ENCODE measurements at places on chromosomes 5 and 9.

DNA sequence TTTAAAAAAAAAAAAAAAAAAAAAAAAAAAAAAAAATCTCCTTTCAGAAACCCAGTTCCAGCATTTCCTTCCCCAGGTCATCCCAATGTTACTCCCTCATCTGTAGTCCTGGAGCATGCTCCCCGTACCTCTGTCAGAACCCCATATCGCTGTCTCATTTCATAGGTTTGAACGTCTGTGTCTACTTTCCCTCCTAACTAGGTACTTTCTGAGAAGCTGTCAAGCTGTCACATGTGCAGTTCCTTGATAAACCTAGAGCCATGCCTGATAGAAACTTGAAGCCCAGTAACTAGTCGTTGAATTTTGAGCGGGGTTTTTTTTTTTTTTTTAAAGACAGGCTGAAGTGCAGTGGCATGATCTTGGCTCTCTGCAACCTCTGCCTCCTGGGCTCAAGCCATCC is 15.6 kb downstream of the EXOSC3 start:
- no peak for DNase-seq

DNA sequence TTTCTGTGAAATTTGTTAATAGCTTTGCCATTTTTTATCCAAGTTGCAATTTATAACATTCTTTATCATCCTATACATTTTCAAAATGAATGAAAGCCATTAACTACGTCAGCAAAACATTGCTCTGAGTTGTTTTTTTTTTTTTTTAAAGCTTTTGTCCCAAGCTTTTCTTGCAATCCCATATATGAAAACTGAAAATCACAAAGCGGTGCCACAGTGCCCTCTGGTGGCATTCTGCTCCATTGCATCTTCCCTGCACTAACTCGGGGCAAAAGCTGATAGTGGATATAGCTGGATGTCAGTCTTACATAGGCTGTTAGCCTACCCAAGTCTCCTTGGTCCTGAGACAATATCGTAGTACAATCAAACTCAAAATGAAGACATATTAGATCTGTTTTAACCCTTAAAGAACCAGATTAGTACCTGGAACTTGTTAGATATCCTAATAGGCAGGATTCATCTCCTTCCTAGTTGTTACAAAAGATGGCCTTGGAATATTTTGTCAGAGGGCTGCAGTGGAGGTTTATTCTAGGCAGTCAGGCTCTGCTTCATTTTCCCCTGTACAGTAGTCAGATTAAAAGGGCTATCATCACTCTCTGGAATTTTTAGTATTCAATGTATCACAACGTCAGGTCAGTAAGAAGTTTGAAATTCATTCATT is 669.9 kb downstream of the PTPRD start:
- DNase-seq, result peak; percentile 35

DNA sequence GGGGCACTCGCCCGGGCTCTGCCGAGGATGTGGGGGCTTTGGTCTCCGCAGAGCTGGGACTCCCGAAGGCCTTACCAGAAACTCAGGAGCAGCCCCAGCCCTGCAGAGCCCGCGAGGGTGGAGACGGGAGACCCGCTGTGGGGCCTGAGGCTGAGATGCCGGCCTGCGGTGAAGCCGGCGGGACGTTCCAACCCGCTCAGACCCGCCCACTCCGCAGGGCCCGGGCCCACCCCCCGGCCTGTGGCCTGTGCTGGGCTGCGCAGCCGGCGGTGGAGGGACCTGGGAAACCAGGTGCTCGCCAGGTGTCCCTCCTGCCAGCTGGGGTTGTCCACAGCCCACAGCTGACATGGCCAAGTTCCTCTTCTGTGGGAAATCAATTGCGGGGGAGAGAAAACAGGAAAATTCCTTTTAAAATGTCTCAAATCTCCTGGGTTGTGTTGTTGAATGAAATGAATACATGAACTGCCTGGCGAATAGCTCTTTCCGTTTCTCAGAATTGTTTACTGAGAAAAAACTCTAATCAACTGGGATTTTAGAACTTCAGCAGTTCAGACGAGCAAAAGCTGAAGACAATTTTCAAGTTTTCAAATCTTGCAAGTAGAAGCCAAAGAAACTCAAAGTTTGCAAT is 49.0 kb upstream of the IRX4 start:
- no peak for DNase-seq

GRCh38 chr9:114093031-114093471 is 6.0 kb downstream of the KIF12 start:
- DNase-seq, result no peak

- DNase-seq, result no peak
Measured at GRCh38 chr5:134071614-134072207, 42.8 kb upstream of the TCF7 start.

- peak; percentile 9 for DNase-seq
Measured at GRCh38 chr5:115816226-115817081, at the start of gene CDO1. Gene CDO1 (minus strand): TSS chr5:115816659. CDS start chr5:115816397, 262 bp downstream.

- DNase-seq, result no peak
Measured at GRCh38 chr5:91175708-91176107, 207.4 kb downstream of the ARRDC3 start.

DNA sequence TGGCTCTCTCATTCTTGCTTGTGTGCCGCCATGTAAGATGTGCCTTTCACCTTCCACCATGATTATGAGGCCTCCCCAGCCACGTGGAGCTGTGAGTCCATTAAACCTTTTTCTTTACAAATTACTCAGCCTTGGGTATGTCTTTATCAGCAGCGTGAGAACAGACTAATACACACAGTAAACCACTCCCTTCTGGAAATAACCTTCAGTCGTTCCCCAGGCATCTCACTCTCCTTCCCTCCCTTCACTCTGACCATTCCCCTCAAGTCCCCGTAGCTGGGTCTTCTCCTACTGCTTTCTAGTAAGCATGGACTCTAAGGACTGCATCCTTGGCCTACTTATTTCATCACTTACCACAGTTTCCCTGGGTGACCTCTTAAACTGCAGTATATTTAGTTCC is 493.9 kb downstream of the CCDC171 start:
- no peak for DNase-seq

DNA sequence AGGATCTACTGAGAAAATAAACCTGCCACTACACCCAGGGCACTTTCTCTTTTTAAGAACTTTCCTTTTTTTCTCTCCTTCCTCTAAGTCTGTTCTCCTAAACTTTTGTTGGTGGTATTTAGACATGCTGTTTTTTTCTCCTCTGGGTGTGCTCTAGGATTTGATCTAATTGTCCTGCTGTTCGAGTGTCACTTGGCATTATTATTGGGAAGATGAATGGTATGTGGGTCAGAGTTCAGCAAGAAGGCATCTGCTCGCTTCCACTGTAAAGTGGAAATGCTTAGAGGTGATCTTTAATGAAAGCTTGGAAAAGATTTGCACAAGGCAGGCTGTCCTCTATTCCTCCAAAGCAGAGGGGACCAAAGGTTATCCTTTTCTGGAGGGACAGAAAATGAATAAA is 1.3 kb upstream of the PLPPR1 start:
- DNase-seq, result no peak
